Stimulated activated naive CD4-positive, alpha-beta T cell treated with Interleukin-2 at 50 U/mL for 16 hours (primary cell): ENCODE measurements at places on chromosomes 7 and 10.

- no peak for DNase-seq
Observed at GRCh38 chr7:66970310-66970709, 25.1 kb downstream of the SBDS start.

DNA sequence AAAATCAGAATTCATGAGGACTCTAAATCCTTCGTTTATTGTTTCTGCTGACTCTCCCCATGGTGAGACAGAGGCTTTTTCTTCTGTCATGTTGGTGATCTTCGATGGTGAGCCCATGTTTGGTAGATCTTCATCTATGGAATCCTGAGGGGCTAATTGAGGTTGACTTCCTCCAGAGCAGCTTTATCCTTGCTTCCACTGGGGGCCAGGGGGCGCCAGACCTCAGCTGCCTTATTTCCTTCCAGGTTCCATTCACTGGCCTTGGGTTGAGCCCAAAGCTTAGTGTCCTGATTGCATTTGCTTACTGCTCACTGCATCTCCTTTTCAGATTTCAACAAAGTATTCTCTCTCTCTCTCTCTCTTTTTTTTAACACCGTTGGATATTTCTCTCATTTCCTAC, 80.7 kb downstream of the GCC1 start:
- no peak for DNase-seq

- DNase-seq, result no peak
Observed at GRCh38 chr10:3723766-3724165, 61.2 kb downstream of the KLF6 start.

DNA sequence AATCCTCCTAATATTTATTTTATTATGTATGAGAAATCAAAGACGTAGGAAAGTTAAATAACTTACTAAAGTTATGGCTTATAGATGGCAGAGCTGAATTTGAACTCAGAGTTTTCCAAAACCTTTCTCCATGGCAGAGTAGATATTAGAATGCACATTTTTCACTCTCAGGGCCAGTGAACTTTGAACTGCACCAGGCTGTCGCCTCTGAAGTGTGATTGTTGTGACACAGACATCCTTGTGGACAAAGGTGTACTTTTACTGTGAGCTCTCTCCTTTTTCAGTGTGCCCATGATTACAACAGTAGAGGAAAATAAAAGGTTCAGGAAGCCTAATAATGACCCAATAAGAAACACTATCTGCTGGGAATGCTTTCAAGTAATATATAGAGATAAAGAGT, 29.1 kb downstream of the TES start:
- DNase-seq, result no peak

- DNase-seq, result no peak
Observed at GRCh38 chr10:22609251-22609650, 105.1 kb downstream of the PIP4K2A start.

DNA sequence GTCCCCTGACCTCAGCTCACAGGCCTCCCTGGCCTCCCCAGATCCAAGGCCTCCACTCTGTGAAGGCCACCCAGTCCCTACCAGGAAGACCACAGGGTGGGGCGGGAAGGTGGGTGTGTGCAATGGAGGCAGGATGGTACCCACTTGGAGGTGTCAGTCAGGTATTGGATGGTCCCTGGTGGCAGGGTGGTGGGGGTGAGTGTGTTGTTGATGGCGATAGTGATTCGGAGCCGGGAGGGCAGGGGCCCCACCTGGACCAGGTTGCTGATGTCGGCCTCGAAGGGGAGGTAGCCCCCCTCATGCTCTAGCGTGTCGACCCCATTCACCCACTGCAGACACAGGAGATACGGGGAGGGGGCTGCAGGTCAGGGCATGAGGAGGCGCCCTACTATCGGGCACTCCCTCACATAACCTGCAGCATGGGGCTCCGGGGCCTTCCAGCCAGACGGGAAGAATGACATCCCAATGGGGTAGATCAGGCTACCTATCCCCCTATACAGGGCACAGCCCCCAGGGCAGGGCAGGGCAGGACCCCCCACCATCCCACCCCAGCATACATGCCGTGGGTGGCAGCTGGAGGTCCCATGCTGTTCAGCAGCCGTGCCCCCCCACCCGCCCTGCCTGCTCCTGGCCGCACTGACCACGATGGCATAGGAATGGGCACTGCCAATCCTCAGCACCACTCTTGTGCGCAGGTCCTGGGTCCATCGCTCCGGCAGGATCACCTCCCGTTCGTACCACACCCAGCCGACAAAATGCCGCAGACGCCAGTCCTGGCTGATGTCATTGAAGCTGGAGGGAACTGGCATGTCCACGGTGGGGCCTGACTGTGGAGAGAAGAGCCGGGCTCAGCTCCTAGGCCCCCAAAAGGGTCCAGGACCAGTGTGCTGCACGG, 2.2 kb downstream of the GUSB start:
- DNase-seq, result no peak

DNA sequence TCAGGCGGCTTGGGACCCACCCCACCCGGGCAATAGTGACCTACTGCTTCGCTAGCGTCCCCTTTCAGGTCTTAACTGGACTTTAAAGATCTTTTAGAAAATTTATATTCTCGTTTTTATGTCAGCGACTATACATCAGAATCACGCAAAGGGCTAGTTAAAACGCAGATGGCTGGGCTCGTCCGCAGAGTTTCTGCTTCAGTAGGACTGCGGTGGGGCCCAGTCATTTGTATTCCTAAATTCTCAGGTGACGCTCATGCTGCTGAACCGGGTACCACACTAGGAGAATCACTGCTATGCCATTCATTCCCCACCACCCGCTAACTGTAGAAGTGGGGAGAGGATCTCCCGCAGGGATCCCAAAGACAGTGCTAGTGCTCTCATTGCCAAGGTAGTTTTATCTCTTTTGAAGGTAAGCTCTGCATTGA, 12.0 kb upstream of the SP8 start:
- no peak for DNase-seq

DNA sequence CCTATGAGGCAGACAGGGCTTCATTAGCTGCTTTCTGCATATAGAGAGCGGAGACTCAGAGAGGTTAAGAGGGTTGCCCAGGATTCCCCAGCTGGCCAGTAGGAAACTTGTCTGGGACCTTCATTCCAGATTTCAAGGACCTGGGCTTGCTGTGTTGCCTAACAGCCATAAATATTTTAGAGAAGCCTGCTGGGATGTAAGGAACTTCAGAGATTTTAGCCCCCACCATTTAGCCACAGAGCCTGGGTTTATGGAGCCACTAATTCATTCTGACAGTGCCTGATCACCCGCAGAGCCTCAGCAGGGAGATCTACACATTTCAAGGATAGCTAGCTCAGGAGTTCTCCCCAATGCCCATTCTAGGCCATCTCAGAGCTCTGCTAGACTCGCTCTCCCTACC, 56.6 kb upstream of the TRUB1 start:
- DNase-seq, result no peak

DNA sequence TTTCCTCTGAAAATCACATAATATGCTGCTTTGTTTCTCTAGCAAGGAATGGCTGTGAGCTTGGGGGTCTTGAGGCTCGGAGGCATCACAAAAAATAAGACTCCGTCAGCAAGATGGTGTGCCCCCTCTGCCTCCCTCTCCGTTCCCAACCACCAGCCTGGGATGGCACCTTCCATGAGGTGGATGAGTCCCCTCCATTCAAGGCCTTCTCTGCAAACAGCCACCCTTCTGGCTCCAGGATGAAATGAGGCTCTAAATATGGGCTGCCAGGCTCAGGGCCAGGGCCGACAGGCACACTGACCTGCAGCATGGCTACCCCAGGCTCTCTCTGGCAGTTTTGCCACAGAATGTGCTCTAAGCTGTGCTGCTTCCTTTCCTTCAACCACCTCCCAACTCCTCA, 521.5 kb downstream of the PTPRN2 start:
- no peak for DNase-seq

DNA sequence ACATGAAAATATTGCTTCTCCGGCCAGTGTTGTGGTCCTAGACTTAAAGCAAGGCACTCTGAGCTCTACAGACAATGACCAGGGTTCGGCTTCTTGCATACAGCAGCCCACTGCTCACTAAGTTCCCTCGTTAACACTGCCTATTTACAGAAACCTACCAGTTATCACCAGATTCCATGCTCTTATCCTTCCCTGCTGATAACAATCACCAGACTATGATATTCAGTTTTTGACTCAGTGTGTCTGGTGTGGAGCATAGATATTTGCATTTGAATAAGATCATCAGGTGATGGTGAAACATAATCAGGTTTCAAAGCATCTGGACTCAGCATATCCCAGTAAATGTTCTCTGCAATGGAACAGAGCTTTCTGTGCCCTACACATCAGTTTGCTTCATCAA, 182.3 kb downstream of the SNX13 start:
- DNase-seq, result no peak

DNA sequence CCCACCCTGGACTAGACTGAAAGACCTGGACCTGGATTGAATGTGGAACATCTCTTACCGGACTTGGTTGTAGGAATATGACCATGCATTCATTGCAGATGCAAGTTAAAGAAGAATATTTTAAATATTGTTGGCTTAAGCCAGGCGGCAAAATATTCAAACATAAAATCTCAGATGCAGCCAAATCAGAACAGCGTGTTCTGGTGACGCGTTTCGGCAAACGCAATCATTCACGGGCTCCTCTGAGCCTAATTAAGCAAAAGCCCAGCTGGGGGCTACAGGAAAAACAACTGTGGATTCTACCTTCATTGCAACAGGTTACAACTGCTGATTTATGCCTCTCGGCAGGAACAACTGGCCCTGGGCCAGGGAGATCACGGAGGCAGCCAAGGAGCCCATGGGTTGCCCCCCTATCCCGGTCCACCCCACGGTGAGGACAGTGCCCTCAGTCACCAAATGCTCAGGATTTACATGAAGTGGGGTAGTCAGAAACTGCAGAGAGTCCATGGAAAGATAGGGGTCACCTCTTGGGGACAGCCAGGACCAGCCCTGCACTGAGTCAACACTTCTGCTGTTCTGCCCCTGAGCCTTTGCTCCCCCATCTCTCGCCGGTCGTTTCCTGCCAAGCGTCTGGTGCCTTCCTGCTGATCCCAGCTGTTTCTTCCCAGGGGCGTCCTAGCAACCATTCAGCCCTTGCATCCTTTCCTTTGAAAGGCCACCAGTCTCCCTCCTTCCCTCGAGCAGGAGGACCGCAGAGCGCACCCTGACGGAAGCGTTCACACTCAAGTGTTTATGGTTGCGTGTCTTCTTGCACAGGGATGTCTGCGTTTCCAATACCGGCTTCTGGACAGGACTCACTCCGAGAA, 64.4 kb upstream of the SFMBT2 start:
- no peak for DNase-seq

DNA sequence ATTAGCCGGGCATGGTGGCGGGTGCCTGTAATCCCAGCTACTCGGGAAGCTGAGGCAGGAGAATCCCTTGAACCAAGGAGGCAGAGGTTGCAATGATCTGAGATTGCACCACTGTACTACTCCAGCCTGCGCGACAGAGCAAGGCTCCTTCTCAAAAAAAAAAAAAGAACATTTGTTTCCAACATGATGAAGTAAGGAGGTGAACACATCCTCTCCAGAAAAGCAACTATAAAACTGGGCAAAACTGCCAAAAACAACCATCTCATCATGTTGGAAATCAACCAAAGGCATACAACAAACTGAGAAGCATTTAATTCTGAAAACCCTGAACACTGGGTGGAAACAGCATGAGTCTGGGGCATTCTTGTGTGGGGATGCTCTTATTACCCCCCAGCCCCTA, 14.3 kb downstream of the PRTFDC1 start:
- DNase-seq, result no peak

DNA sequence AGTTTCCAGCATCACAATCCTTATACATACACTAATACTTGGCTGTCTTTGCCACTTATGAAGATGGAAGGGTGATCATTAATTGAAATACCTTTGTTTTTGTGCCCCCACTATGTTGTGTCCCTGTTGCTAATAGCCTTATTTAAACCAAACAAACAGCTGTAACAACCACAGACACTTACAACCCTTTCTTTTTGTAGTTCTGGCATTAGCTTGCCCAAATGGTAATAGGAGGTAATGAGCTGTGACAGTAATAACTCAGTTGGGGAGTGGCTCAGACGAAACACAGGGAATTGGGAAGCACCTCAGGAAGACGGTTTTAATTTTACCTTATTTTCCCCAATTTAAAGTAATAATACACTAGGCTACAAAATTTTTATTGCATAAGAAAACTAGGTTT, 83.4 kb downstream of the MDFIC start:
- no peak for DNase-seq

DNA sequence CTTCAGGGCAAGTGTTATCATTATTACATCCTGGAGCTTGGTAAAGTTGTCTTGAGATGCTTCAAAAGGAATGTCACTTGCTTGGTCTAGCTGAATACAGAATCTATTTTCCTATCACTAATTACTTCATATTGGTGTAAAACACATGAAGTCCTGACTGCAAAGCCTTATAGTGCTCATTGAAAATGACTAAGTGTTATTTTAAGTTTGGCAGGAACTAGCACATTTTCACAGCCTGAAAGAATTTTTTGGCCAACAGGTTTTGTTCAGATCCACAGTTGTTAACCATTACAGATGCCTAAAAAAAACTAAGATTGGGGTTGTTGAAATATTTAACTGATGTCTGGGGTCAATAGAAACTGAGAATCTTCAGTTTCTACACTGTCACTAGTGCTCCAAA, 149.3 kb downstream of the NEBL start:
- no peak for DNase-seq

DNA sequence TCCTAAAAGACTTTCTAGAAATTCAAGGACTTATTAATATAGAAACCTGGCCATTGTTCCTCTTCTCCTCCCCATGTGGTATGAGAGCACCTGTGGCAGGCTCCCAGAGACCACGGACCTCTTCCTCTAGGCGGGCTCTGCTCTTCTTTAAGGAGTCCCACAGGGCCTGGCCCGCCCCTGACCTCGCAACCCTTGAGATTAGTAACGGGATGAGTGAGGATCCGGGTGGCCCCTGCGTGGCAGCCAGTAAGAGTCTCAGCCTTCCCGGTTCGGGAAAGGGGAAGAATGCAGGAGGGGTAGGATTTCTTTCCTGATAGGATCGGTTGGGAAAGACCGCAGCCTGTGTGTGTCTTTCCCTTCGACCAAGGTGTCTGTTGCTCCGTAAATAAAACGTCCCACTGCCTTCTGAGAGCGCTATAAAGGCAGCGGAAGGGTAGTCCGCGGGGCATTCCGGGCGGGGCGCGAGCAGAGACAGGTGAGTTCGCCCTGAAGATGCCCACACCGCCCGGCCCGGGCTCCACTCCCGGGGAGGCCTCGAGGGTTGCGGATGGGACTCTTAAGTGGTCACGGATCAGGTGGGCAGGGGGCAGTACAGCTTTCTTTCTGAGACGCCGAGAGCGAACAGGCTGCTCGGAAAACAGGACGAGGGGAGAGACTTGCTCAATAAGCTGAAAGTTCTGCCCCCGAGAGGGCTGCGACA, at the start of gene SLC26A4:
Gene SLC26A4, plus strand, starts transcription at position 448 of the 700 bp plus-strand sequence. CDS start 814 bp downstream, outside the sequence.
- peak; percentile 5 for DNase-seq
